ENCODE measurements at places on chromosomes 4 and X. TPM values are rescaled to one million over a fixed set of nuclear protein-coding genes. Genes with fewer than 3 reads are reported as not detected.

INTU gene
- total RNA-seq, result 9.5 TPM

SRD5A3 gene
- total RNA-seq, result 5.0 TPM

NEXMIF gene
- under 0.01 TPM for total RNA-seq

CFAP47 gene
- not detected for total RNA-seq

NLGN4X gene
- total RNA-seq, result under 0.01 TPM

P2RY8 gene
- total RNA-seq, result not detected

Data from fibroblast of lung (primary cell).